ENCODE measurements at places on chromosomes 2 and 18. TPM values are rescaled to one million over a fixed set of nuclear protein-coding genes. Genes with fewer than 3 reads are reported as not detected.

The PROM2 gene
- 1.2 TPM for total RNA-seq

The RGPD5 gene
- total RNA-seq: 86.1 TPM

The RIT2 gene
- 21.8 TPM for total RNA-seq

The ZFAND2B gene
- 14.5 TPM for total RNA-seq

- DNase-seq: no peak
These were observed 761.2 kb upstream of the ACVR2A start for GRCh38 chr2:147083664-147084063.

DNA sequence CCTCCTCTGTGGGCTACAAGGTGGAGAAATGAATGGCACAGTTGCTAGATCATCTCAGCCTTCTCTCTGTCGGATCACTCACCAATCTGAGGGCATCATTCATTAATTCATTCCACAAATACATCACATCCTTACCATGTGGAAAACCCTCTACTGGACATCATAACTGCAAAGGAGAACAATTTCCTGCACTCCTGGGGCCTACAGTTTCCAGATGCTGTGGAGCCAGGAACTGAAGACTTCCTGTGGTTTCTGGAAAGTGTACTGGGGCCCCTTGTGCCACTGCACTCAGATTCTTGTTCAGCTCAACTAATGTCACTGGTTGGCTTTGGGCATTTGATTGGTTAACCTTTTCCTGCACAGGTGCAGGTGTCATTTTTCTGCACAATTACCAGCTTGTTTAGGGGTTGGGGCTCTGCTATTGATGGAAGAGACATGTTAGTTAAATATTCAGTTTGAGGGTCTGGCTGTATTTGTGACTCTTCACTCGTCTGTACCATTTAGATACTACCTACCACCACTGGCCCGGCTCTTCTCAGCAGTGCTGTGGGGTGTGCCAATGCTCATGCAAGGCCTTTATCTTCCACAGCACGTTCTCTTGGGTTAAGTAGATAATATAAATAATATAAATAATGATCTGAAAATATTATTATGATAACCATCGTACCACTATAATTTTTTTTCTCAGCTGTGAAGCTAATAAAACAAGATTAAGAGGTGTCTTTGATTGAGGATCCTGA is 427.3 kb downstream of the TSN start:
- no peak for DNase-seq

DNA sequence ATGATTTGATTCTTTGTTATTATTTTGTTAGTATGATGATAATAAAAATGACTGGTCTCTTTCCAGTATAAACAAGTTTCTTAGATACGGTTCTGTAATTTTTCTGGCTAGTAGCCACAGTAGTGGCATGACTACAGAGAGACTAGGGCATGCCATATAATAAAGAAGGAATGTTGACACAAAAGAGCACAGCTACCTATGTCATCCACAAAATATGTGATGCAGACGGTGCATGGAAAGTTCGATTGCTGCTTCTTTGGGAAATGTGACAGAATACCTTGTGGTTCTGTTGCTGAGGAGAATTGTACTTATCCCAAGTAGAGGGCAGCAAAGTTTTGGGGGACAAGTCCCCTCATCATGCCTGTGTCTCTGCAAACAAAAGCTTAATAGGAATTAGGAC is 26.1 kb upstream of the SETBP1 start:
- no peak for DNase-seq

- DNase-seq: no peak
These were observed 13.8 kb downstream of the MRPL35 start for GRCh38 chr2:86213056-86213455.

DNA sequence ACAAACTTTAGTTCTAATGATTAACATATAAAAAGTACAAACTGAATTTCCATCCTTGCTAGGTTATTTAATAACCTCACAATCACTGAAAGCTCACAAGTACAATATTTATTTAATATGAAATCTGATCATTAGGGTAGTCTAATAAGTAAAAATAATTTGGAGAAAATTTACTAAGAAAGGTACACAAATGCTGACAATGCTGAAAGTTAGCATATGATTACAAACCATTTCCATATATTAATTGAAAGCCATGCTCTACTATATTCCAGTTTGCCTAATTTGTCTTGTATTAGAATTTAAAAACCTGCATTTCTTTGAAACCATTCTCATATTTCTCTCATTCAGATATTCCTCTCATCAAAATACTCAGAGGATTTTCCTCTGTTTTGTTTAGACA is 8.2 kb upstream of the PEX13 start:
- DNase-seq: no peak

- DNase-seq: no peak
These were observed 535 bp downstream of the ATG4B start for GRCh38 chr2:241637795-241638660.

GRCh38 chr2:200367155-200367554 is 60.7 kb downstream of the SPATS2L start:
- DNase-seq: no peak

DNA sequence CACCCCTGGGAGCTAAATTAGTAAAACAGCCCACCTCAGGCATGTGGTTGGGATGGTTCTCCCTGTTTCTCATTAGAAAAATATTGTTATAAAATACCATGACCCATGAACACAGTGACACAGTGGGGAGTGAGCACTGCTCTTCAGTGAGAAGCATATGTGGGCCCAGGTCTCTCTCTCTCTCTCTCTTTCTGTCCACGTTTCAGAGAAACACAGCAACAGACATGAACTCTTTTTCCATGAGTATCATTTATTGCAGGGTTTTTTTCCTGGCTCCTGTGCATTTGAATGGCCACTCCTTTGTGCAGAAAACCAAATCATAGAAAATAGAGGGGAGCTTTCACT is 41.2 kb downstream of the CYRIA start:
- DNase-seq: no peak

- no peak for DNase-seq
These were observed 49.1 kb downstream of the ADI1 start for GRCh38 chr2:3470166-3470651.

All from occipital lobe (tissue), 3 donors.